ENCODE measurements at places on chromosomes 1 and 21. TPM values are rescaled to one million over a fixed set of nuclear protein-coding genes. Genes with fewer than 3 reads are reported as not detected.
A peak's percentile ranks its signal among the peaks of the same experiment; 100 is the strongest.

GRCh38 chr1:98420376-98421084 lies 241.0 kb upstream of the SNX7 start:
- no peak overlapping the region for H3K27ac ChIP-seq
- H3K4me3 ChIP-seq: no peak overlapping the region
- peak; percentile 60 for DNase-seq
- no peaks in the 10 kb centered on the region for H3K4me1 ChIP-seq
- no peaks in the 10 kb centered on the region for H3K36me3 ChIP-seq

GRCh38 chr1:205285381-205286101 lies 36.0 kb downstream of the NUAK2 start:
- peak overlapping the region; percentile 66 for H3K27ac ChIP-seq
- no peaks in the 10 kb centered on the region for H3K27me3 ChIP-seq
- H3K36me3 ChIP-seq: no peaks in the 10 kb centered on the region
- peaks cover 38% of the 10 kb centered on the region for H3K4me1 ChIP-seq
- H3K4me3 ChIP-seq: no peak overlapping the region

DNA sequence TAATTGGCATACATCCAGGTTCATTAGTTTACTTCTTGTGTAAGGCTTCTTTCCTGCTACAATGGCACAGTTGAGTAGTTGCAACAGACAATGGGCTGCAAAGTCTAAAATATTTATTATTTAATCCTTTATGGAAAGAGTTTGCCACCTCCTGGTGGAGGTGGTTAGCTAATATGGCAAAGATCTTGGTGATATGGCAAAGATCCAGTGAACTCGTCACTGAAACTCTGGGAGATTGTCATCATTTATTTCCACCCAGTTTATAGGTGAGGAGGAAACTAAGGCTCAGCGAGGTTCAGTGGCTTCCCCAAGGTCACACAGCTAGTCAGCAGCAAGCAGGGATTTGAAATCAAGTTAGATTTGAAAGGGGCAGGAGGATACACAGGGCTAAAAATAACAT lies 16.1 kb upstream of the IFFO2 start:
- no peak overlapping the region for H3K27ac ChIP-seq
- no peaks in the 10 kb centered on the region for H3K4me1 ChIP-seq

Gene MXRA8
- 397 TPM for total RNA-seq

DNA sequence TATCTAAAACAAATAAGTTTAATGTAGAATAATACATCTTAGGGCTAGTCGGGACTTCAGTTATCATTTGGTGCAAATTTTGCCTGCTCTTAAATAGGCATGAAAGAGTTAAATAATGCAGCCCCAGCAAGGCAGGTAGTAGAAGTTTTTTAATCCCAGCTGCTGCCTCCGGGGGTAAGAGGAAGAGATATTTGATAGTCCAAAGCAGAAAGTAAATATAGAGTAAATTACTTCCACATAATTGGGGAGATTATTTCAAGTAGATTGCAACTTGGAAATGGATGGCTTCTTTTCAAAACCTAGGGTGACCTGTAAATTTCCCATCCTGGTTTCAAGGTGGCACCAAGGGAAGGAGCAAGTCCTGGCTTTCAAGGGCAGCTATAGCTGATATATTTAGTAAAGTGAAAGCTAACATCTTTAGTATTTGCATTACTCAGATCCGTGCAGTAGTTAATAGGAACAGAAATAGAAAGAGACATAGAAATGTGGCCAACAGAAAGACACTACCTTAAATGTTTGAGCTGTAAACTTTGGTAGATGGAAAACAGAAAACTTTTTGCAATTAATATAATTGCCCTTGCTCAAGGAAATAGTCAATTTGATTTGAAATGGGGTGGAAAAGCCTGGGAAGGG lies 109.1 kb downstream of the LMO4 start:
- H3K4me1 ChIP-seq: no peaks in the 10 kb centered on the region
- no peak for DNase-seq
- no peak overlapping the region for H3K4me3 ChIP-seq
- H3K27me3 ChIP-seq: no peaks in the 10 kb centered on the region
- no peaks in the 10 kb centered on the region for H3K36me3 ChIP-seq

GRCh38 chr1:108862017-108862610 lies 5.2 kb upstream of the AKNAD1 start:
- H3K4me3 ChIP-seq: no peak overlapping the region
- H3K36me3 ChIP-seq: no peaks in the 10 kb centered on the region
- H3K27ac ChIP-seq: no peak overlapping the region
- H3K27me3 ChIP-seq: no peaks in the 10 kb centered on the region
- no peak for DNase-seq
- no peaks in the 10 kb centered on the region for H3K4me1 ChIP-seq

DNA sequence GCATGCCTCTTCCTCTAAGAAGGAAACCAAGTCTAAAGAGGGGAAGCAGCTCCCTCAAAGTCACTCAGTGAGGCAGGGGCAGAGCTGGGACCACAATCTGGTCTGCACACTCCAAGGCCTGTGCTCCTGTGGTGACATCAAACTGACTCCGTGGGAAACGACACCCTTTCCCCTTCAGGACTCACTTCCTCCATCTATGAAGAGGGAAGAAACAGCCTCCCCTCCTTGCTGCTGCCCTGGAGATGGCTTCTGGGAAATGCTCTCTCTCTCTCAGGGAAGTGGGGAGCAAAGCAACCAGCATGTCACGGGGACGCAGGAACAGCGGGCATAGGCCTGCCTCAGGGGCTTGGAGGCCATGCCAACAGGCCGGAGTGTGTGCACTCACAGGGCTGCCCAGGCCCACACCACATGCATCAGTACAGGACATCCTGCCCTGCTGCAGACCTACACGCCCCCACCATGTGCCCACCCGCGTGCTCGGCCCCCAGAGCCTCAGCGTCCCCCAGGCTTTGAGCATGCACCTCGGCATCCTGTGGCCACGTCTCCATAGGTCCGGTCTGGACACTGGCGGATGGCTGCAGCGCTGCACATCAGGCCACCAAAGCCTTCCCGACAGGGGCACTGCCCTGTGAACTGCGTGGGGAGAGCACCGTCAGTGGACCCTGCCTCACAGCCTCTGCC lies 25.7 kb downstream of the LAMB3 start:
- no peak overlapping the region for H3K4me3 ChIP-seq

Gene S100A2
- 3.6 TPM for total RNA-seq

Gene PDE4B
- 19.8 TPM for total RNA-seq

Gene CFHR5
- total RNA-seq: not detected

DNA sequence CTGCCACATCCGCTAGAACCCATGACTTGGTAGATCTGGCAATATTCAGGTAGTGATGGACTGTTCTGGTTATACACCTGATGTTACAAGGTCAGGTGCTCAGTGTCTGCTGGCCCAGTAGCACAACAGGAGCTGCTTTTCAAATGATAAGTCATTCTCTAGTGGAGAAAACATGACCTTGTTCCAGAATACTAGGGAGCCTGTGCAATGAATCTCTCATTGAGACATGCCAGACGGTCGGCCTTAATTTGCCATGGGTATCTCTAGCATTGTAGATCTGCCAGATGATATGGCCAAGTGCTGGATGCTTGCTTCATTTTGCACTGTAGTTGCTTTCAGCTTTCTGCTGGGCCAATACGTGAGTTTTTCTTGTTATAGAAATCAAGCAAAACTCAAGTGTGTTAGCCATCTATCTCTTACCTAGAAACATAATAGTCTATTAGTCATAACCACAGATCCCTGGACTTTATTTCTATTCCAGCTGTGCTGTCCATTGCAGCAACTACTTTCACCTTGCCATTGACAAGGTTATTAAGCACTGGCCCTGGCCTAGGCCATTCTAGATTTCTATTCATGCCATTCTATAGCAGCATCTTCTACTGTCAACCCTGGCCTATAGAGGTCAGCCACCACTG lies 13.9 kb upstream of the CENPF start:
- H3K4me3 ChIP-seq: no peak overlapping the region
- peak; percentile 56 for DNase-seq
- no peaks in the 10 kb centered on the region for H3K36me3 ChIP-seq
- H3K27me3 ChIP-seq: no peaks in the 10 kb centered on the region
- H3K4me1 ChIP-seq: peaks cover 3% of the 10 kb centered on the region

Gene SF3B4
- 9.9 TPM for total RNA-seq
